Right atrium auricular region (tissue), 2 donors: ENCODE measurements at places on chromosomes 4 and X. TPM values are rescaled to one million over a fixed set of nuclear protein-coding genes. Genes with fewer than 3 reads are reported as not detected.

DNA sequence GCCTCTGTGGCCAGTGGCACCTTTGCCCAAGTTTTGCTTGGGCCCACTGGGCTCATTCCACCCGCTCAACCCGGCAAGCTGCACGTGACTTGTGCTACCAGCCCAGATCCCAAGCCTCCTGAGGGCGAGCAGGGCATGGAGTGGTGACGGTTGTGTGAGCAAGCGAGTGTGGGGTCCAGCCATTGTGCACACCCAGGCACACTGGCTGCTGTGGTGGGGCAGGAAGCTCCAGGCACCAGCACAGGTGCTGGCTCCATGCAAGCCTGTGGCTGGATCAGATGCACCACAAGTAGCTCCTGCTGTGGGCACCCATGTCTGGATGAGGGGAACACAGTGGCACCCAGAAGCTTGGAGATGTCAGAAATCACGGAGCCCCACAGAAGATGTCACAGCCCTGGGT lies 557.0 kb upstream of the GNPDA2 start:
- no peak overlapping the region for H3K27ac ChIP-seq
- no peak overlapping the region for H3K4me3 ChIP-seq
- H3K36me3 ChIP-seq: no peaks in the 10 kb centered on the region
- H3K4me1 ChIP-seq: no peaks in the 10 kb centered on the region

DNA sequence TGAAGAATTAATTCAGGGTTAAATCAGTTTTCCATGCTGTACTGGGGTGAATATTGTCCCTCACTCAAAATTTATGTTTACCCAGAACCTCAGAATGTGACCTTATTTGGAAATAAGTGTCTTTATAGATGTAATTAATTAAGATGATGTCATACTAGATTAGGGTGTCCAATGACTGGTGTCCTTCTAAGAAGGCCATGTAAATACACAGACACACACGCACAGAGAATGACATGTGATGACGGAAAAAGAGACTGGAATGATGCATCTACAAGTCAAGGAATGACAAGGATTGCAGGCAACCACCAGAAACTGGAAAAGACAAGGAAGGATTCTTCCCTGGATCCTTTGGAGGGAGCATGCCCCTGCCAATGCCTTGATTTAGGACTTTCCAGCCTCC lies 84.6 kb upstream of the GPR34 start:
- no peak overlapping the region for H3K4me3 ChIP-seq
- no peak for DNase-seq
- no peak overlapping the region for H3K27ac ChIP-seq
- H3K27me3 ChIP-seq: no peaks in the 10 kb centered on the region
- no peaks in the 10 kb centered on the region for H3K4me1 ChIP-seq

GRCh38 chr4:142925161-142925560 lies 79.1 kb upstream of the INPP4B start:
- no peak overlapping the region for H3K27ac ChIP-seq
- no peak overlapping the region for H3K4me3 ChIP-seq
- DNase-seq: no peak
- H3K36me3 ChIP-seq: no peaks in the 10 kb centered on the region
- H3K27me3 ChIP-seq: no peaks in the 10 kb centered on the region
- no peaks in the 10 kb centered on the region for H3K4me1 ChIP-seq

PABPC4L gene
- total RNA-seq: 0.67 TPM

DNA sequence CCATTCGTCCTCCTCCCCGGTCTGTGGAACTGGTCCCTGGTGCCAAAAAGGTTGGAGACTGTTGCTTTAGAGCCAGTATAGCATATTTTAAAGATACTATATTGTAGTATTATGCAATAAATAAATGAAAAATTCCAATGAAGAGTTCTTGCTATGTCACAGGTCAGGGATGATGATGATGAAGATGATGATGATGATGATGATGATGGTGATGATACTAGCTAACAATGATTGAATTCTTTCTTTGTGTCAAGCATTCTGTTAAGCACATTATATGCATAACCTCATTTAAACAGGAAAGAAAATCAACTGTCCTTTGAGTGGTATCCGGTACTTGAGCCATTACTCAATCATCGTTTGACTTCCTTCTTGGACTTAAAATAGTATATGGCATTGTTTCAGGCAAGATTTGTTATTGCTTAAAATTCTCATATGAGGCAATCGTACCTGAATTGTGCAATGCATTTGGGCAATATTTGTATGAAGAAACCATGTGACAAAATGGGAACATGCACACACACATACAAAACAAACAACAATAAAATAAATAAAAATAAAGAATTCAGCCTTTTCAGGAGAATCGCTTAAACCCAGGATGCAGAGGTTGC lies 22.8 kb upstream of the TLR2 start:
- DNase-seq: no peak
- peak overlapping the region; percentile 13 for H3K27ac ChIP-seq
- H3K4me1 ChIP-seq: no peaks in the 10 kb centered on the region

GRCh38 chrX:123475068-123475724 lies 257.7 kb downstream of the THOC2 start:
- H3K4me1 ChIP-seq: no peaks in the 10 kb centered on the region
- no peak for DNase-seq

CT45A5 gene
- total RNA-seq: not detected

COX7B2 gene
- not detected for total RNA-seq
